ENCODE measurements at places on chromosomes 6 and 20. TPM values are rescaled to one million over a fixed set of nuclear protein-coding genes. Genes with fewer than 3 reads are reported as not detected.

DNA sequence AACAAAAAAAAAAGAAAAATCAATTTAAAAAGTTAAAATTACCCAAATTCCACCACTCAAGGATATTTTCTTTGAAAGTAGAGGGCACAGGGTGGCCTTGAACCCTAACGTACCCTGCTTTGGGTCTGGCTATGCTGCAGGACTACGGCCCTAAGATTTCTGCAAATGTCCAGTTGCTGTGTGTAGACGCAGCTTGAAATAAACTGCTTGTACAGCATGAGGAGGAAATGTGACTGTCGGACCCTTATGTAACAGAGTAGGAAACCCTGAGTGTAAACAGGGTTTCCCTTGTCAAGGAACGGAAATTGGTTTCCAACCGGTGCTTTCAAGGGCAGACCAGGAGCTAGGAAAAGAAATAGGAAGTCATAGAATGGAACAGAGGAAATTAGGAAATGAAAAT is 60.7 kb upstream of the SHLD1 start:
- DNase-seq = no peak

Gene SLC17A2
- total RNA-seq = not detected

Gene PLN
- not detected for total RNA-seq

- DNase-seq = no peak
Observed at GRCh38 chr6:88238065-88238464, 71.9 kb upstream of the CNR1 start.

DNA sequence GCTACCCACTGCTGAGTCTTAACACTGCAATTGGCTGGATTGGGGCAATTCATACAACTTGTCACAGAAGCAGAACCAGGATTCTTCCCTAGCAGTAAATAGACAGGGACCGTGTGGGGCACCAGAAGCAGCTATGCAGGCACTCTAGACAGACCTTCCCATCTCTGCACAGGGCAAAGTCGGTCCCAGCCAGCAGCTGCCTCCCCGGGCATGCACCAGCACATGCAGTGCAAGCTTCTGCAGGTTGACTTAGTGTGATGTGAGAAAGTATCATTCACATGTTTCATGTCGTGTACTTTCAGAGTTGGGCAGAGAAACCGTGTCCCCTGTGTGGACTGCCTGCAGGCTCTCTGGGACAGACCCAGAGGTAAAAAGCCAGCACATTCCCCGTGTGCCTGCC is 98.0 kb upstream of the FOXA2 start:
- DNase-seq = no peak

Measured in activated CD4-positive, alpha-beta T cell treated with anti-CD3 and anti-CD28 coated beads, Interleukin-2, amount 10 ng/mL, durations not matched to agents 7 days and 5 days (primary cell).